ENCODE measurements at places on chromosomes 5 and 9.

GRCh38 chr5:110665184-110665726 lies 61.2 kb downstream of the TMEM232 start:
- DNase-seq = no peak

- no peak for DNase-seq
Measured at GRCh38 chr9:13032585-13032984, 246.9 kb downstream of the MPDZ start.

GRCh38 chr9:97237951-97238889 lies 69.2 kb upstream of the CCDC180 start:
- DNase-seq = peak; percentile 42

GRCh38 chr9:70618784-70619183 lies 204.3 kb upstream of the KLF9 start:
- no peak for DNase-seq

DNA sequence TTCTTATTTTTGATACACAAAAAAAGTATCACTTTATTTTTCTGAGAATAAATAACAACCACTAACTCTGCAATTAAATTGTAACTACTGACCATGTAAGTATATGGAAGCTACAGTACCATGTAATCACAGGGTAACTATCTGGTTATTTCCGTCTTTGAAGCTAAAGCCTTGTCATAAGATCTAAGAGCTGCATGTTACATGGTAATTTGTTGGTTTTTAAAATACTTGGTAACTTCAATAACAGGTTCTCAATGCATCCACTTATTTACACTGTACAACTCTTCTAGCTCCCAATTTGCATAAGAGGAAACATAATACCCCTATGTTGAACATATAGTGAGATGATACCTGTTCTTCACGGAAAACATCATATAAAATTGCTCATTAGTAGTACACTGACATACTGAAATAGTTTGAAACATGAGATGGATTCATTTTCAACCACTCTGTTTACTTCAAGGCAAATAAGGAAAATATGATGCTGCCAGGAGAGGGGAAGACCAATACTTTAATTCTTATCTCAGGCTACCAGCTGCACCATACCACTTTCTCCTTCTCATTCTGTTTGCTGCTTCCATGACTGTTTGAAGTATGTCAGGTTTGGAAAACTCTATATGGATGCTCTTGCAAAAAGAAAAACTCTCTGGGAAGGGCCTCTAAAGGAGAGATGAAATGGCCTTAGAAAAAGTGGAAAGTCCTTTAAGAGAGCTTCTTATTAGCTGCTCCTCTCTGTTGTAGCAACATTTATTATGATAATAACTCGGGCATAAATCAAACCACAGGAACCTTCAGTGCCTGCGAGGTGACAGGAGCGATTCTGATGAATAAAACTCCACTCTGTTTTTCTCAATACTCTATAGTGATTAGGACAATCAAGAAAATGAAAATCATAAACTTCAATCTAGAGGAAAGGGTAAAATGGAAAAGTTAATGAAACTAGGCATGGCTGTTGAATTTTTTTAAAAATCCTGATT lies 150.2 kb downstream of the KIAA0825 start:
- no peak for DNase-seq

DNA sequence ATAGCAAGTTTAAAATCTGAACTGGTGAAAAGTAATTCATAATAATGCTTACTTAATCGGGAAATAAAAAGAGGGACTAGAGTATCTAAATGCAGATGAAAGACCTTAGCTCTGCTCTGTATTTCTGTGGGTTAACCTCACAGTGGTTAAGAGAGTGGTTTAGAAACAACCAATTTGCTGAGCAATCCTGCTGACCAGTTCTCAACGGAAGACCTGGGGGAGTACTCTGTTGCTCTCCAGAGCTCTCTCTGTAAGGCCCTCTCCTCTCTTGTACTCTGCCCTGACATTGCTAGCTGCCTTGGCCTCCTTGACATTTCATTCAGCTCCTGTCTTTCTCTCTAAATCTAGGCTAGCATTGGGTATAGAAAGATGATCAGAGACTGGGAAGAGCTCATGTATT lies 1186.6 kb upstream of the SEMA6A start:
- no peak for DNase-seq

DNA sequence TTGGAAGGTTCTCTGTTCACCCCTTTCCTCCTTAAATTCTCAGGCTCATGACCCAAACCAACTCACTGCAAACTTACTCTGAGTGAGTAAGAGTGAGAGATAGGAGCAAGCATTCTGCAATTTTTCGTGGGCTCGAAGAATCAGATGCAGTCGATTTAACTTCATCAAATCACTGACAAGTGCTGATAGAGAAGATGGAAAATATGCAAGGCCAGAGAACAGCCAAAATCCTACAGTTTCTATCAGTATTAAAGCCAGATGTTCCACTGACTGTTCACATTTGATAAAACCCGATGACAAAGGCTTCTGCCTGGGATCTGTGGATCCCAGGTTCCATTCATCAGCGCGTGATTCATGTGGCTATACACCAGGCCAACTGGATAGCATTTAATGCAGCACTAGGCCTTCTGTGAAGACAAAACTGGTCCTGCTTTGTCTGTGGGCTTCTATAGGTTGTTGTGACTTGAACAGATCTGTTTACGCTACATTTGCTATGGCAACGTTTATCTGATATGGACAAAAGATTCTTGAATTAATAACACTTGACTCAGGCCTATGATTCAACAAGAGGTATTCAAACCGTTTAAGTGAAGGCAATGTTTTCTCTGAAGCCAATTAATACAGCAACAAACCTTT lies 251.2 kb downstream of the NFIB start:
- DNase-seq = peak; percentile 62

- no peak for DNase-seq
Measured at GRCh38 chr5:142133330-142134206, 25.0 kb downstream of the NDFIP1 start.

DNA sequence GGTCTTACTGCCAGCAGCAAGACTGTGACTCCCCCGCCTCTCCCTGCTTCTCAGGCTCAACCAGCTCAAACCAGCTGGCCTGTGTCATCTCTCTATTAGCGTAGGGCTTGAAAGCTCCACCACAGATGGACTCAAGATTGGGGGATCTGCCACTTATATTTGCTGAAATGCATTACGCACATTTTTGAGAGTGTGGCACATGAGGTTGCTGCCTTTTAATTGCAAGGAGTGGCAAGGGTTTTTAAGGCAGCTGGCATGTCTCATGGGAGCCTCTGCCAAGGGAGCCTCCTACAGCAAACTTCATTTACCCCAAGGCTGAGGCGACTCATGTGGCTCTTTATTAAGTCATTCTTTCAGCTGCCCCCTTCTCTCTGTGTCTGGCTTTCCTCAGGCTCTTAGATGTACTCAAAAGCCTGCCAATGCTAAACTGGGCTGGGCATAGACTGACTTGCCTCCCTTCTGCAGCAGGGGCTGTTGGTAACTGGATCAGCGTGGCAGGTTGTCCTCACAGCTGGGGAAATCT lies 219.3 kb downstream of the SMARCA2 start:
- no peak for DNase-seq

DNA sequence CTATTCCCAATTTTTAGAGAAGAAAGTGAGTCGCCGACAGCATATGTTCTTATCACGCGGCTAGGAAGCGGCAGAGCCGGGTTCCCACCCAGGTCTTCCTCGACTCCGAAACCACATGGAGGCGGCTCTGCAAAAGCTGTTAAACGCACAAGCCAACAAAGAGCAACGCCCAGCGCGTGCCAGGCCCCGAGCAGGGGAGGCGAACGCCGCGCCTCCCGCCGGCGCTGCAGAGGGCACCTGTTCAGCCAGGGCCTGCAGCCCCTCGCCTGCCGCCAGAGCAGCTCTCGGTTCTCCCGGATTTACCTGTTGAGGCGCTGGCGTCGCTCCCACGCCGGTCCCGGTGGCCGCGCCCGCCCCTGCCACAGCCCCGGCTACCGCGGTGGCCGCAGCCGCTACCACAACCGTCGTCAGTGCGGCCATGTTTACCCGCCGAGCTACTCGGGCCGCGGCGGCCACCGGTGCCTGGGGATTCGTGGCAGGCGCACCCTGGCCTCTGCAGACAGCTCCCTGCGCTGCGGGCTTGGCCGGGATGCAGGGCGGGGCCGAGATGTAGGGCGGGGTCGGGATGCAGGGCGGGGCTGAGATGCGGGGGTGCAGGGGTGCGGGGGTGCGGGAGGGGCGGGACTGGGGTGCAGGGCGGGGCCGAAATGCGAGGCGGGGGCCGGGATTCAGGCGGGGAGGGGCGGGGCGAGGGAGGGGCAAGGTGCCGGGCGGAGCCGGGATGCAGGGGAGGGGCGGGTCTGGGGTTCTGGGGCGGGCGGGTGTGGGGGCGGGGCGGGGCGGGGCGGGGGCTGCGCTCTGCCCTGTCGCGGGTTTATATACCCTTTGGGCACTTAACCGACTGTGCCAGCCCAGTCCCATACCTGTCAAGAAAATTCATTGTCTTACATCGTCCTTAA lies at the start of gene CCDC112:
Gene CCDC112 (minus strand): TSS at position 531 of the 899 bp plus-strand sequence. CDS start 111 bp downstream, at position 420.
- peak; percentile 56 for DNase-seq

GRCh38 chr5:174402222-174402812 lies 322.1 kb upstream of the MSX2 start:
- DNase-seq = no peak

GRCh38 chr9:93096131-93096802 lies at the start of gene CARD19:
Gene CARD19, plus strand, starts transcription at chr9:93096217. Its CDS starts 129 bp downstream, at chr9:93096346.
- DNase-seq = no peak

DNA sequence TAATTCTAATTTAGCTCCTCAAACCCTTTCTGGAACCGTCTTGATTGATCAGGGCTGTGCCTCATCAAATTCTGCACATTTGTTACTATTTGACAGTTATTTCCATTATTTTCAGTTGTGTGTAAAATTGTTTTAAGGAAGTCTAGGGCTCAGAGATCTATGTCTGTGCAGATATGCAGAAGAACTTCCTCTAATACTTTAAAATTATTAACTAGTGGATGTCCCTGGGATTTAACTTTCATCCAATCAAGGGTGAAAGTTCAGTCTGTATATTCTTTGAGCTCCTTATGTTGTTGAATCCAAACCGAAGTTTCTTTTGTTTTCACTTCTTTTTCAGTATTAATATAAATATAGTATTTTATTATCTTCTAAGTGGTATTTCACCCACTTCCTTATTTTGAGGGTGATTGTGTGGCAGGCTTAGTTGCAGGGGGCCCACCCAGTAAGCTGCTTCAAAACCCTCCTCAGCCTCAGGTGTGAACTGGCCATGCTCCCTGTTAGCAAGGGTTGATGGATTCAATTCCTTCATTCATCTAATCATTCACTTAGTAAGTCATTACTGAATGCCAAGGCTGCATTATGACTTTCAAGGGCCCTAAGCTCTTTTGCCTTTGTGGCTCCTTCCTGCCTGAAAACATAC lies 2.1 kb upstream of the CAMLG start:
- DNase-seq = no peak

Measured in brain microvascular endothelial cell (primary cell).